ENCODE measurements at places on chromosomes 16 and 17. TPM values are rescaled to one million over a fixed set of nuclear protein-coding genes. Genes with fewer than 3 reads are reported as not detected.

Gene ACSF3
- total RNA-seq = 61.2 TPM

Gene KIF2B
- not detected for total RNA-seq

Gene TBX6
- total RNA-seq = 2.1 TPM

Gene MAP2K6
- 9.2 TPM for total RNA-seq

Gene SRCIN1
- not detected for total RNA-seq

Gene KRT20
- not detected for total RNA-seq

Gene UTS2R
- total RNA-seq = not detected

Gene SLC2A4
- not detected for total RNA-seq

Gene ITGB4
- 1.5 TPM for total RNA-seq

Gene CMTM2
- total RNA-seq = 0.45 TPM

Gene RRAD
- 0.38 TPM for total RNA-seq

Gene AXIN2
- total RNA-seq = 24.0 TPM

Gene TEKT1
- total RNA-seq = not detected

Gene SDF2
- 42.3 TPM for total RNA-seq

Gene SCIMP
- total RNA-seq = not detected

Gene ANTKMT
- total RNA-seq = 9.7 TPM

Gene NLK
- 11.0 TPM for total RNA-seq

Gene TP53TG3C
- total RNA-seq = not detected

Gene GDPD1
- total RNA-seq = 2.2 TPM

Gene RND2
- not detected for total RNA-seq

Gene KRTAP4-4
- not detected for total RNA-seq

Gene MSLN
- not detected for total RNA-seq

Gene CSH1
- total RNA-seq = not detected

Gene EFNB3
- not detected for total RNA-seq

Gene SPN
- total RNA-seq = 352 TPM

Gene SMIM5
- total RNA-seq = 0.15 TPM

Gene TK1
- total RNA-seq = 86.8 TPM

Gene NDUFAF8
- total RNA-seq = 35.4 TPM

Gene KREMEN2
- total RNA-seq = not detected

Gene TMED6
- total RNA-seq = 2.9 TPM

Gene UBFD1
- 38.5 TPM for total RNA-seq

Gene MNT
- total RNA-seq = 30.7 TPM

Gene KCNJ2
- not detected for total RNA-seq

Data from activated naive CD4-positive, alpha-beta T cell treated with anti-CD3 and anti-CD28 coated beads, Interleukin-2, amount 10 ng/mL, durations not matched to agents 5 hours and 36 hours (primary cell).